ENCODE measurements at places on chromosomes 12 and 14. TPM values are rescaled to one million over a fixed set of nuclear protein-coding genes. Genes with fewer than 3 reads are reported as not detected.

The CBLN3 gene
- 1.8 TPM for total RNA-seq

The KRT75 gene
- total RNA-seq: not detected

The ADAM21 gene
- 0.11 TPM for total RNA-seq

The CMTM5 gene
- total RNA-seq: not detected

The CAPZA3 gene
- total RNA-seq: 0.40 TPM

Measured in thyroid gland (tissue), 4 donors.